B cell (primary cell): ENCODE measurements at places on chromosomes 16 and 17. TPM values are rescaled to one million over a fixed set of nuclear protein-coding genes. Genes with fewer than 3 reads are reported as not detected.

SCARF1 gene
- total RNA-seq: 3.4 and 3.7 TPM in 2 replicates

- no peak for DNase-seq
Observed at GRCh38 chr17:78407387-78408000, 29.0 kb downstream of the PGS1 start.

GRCh38 chr17:7250695-7251627 is 573 bp downstream of the CTDNEP1 start:
- peak; percentile 69 for DNase-seq

GRCh38 chr16:51134269-51134812 is 16.7 kb downstream of the SALL1 start:
- no peak for DNase-seq

KRTAP1-5 gene
- total RNA-seq: not detected in 2 replicates

DNA sequence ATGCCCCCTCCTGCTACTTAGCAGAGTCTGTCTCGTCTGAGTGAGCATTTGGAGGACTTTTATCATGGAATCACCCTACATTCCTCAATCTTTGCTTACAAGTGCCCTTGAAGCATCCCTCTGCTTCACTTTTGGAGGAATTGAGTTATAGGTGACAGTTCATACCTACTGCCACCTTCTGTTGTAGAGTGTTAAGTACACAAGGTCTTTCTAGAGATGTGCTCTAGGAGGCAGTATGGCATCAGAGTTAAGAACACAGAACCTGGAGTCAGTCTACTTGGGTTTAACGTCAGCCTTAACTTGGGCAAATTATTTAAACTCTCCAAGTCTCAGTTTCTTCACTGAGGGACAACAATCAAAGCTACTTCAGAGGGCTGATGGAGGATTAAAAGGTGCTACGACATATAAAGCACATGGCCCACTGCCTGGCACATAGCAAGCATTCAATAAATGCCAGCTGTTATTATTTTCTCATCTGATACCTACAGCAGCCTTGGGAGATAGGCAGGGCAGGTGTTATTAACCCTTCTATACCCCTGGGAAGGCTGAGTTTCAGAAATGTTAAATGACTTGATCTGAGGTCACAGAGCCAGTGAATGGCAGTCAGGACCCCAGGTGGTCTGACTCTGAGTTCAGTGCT is 62.2 kb downstream of the UTP18 start:
- DNase-seq: no peak
